ENCODE measurements at places on chromosomes 13 and 19. TPM values are rescaled to one million over a fixed set of nuclear protein-coding genes. Genes with fewer than 3 reads are reported as not detected.

GRCh38 chr13:31485651-31486051 is 253.7 kb upstream of the RXFP2 start:
- DNase-seq = no peak

Gene CGB3
- total RNA-seq = not detected

- no peak for DNase-seq
Measured at GRCh38 chr13:99281811-99282263, 23.7 kb upstream of the GPR18 start.

Gene COX7A1
- total RNA-seq = not detected

Gene LILRB2
- 0.57 TPM for total RNA-seq

- no peak for DNase-seq
Measured at GRCh38 chr19:9757544-9758501, 10.7 kb downstream of the ZNF846 start.

Gene ZNF835
- total RNA-seq = 6.5 TPM

Gene LACC1
- total RNA-seq = 4.8 TPM

GRCh38 chr13:77040076-77040475 is 13.1 kb upstream of the FBXL3 start:
- no peak for DNase-seq

DNA sequence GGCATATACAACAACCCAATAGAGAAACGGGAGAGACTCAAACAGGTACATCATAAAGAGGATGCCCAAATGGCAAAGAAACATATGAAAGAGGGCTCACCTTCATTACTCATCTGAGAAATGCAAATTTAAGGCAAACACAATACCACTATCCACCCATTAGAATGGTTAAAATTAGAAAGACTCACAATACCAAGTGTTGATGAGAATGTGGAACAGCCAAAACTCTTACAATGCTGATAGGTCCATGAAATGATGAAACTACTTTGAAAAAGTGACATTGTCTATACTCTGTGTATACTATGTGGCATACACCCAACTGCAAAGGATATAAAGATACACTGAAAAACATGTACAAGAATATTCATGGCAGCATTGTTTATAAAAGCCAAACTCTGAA is 96.2 kb upstream of the TSHZ3 start:
- no peak for DNase-seq

DNA sequence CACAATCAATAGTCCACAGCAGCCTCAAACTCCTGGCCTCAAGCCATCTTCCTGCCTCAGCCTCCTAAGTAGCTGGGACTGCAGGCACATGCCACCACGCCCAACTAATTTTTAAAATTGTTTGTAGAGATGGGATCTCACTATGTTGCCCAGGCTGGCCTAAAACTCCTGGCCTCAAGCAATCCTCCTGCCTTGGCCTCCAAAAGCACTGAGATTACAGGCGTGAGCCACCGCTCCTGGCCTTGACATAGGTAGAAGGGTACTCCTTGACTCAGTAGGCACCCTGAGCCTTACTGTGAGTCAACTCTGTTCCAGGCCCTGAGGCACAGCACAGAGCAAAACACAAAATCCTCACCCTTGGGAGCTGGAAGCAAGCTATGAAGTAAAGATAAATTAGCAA is 7.8 kb downstream of the TNPO2 start:
- no peak for DNase-seq

Gene FCAR
- 0.19 TPM for total RNA-seq

DNA sequence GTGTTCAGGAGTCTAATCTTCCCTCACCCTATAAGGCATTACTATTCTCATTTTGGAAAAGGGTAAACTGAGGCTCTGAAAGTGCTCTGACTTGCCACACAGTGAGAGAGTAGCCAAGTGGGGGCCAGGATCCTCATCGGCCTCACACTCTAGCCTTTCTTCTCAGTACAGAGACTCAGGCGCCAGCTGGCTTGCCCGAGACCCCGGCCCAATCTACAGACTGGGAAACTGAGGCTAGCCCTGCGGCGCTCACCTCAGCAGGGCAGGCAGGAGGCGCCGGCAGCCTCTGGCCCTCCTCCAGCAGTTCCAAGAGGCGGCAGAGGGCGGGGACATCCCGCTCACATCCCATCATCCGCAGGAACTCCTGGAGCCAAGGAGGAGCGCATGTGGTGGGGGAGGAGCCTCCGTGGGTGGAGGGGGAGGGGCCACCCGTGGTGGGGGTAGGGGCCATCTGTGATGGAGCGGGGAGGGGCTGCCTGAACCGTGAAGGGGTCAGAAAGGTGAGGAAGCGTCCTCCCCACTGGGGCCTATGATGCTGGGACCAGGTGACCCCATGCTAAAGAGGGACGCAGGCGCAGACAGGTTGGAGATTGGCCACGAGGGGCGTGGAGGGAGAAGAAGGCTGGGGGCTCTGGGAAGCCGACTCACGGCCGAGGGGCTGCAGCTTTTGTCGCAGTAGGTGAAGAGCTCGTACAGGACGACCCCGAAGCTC is 8.7 kb upstream of the INSL3 start:
- no peak for DNase-seq

Gene POLD1
- total RNA-seq = 131 TPM

DNA sequence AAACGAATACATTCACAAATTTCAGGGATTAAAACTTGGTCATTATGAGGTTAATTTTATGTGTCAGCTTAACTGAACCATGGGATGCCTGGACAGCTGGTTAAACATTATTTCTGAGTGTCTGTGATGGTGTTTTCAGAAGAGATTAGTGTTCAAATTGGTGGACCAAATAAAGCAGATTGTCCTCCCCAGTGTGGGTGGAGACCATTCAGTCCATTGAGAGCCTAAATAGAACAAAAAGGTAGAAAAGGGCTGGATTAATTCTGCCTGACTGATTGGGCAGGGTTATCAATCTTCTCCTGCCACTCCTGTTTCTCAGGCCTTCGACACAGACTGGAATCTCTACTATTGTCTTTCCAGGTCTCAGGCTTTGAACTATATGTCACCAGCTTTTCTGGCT is 203.8 kb upstream of the SLITRK6 start:
- no peak for DNase-seq

DNA sequence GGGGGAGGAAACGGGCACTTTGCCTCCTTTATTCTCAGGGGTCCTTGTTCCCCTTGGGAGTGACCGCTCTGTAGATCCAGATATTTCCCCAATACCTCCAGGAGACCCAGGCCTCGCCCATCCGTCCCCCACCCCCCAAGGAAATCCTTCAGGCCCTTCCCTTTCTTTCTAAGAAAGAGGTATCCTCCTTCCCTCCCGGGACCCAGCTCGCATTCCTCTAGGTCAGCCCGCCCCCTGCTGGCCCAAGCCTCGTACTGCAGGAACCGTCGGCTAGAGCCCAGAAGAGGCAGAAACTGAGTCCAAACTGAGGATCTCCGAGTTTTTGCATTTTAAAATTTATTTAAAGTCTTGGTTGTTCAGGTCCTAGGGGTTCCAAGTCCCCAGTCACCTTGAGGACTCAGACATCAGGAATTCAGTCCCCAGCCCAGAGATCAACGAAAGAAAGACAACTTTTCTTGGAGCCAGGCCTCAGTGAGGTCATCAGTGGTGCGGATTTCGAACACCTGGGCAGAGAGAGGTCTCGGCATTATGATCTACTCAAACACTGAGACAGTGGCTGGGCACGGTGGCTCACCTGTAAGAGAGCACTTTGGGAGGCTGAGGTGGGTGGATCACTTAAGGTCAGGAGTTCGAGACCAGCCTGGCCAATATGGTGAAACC is 7.5 kb upstream of the LRFN1 start:
- peak; percentile 87 for DNase-seq

Gene EBI3
- 0.34 TPM for total RNA-seq

Gene RANBP3
- total RNA-seq = 108 TPM
